GM12891 (cell line): ENCODE measurements at places on chromosomes 13 and 19.

DNA sequence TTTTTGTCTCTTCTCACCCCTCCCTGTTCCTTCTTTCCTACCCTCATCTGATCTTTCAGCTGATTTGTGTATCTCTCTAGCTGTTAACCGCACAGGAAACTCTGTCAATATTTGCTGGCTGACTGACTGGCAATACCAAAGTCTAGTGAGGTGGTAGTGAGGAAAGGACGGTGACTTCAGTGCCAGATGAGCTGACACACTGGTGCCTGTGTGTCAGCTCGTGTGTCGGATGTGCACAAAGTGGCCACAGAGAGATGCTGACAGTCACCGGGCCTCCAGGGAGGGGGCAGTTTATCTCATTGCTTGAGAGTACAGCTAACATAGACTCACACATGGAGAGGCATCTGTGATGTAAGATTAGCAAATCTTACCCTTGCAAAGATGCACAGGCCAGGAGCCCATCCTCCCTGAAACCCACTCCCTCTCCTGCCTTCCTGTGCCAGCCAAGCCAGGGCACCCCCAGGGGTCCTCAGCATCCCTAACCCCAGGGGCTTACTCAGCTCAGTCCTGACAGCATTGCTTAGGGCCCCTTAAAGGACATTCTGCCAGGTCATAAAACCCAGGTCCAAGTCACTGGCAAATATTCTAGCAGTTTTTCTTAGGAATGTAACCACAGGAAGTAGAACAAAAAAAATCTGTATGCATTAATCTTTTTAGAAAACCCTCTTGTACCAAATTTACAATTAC lies 80.2 kb downstream of the SHISA2 start:
- DNase-seq, result no peak

DNA sequence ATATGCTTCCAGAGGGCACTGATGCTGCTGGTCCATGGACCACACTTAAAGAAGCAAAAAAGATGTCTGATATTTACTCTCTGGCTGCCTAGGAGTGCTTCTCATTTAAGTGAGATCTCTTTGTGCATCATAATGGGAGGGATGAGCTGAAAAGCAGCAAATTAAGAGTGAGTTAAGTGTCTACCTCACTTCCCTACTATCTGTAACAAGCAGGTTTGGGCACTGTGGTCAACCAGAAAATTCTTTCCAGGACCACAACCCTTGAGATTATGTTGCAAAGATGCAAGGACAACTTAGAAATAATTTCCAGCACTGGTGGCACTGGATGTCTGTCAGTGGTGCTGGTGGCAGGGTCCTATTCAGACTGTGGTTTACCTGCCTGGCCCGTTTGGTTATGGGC lies 52.1 kb upstream of the USPL1 start:
- no peak for DNase-seq

- no peak for DNase-seq
Observed at GRCh38 chr13:34970961-34971360, 28.9 kb downstream of the NBEA start.

- DNase-seq, result no peak
Observed at GRCh38 chr13:39419068-39419467, 183.9 kb downstream of the LHFPL6 start.

GRCh38 chr19:4967738-4968461 lies 1.0 kb upstream of the KDM4B start:
- no peak for DNase-seq

DNA sequence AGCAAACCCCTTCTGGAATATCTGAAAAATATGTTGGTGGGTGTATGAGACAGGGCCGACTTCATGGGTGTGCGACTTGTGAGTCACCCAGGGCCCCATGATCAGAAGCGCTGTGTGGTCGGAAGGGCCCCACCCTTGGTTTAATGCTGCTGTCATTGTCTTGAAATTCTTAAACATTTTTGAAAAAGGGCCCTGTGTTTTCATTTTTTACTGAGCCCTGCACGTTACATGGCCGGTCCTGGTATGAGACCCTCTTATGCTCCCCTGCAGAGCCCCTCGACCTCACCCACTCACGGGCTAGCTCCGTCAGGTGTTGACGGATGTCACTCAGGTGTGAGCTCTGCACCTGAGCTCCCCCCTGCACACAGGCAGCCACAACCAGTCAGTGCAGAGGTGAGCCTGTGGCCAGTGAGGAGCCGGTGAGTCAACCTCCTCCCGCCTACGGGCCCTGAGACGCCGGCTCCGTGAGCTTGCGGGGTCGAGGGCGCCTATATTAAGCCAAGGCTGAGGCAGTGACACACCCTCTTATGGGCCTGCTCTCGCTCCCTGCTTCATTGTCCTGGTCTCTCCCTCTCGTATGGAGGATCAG lies 27.7 kb downstream of the GADD45B start:
- DNase-seq, result no peak

- no peak for DNase-seq
Observed at GRCh38 chr19:58274771-58275201, 4.0 kb upstream of the ZNF8 start.

DNA sequence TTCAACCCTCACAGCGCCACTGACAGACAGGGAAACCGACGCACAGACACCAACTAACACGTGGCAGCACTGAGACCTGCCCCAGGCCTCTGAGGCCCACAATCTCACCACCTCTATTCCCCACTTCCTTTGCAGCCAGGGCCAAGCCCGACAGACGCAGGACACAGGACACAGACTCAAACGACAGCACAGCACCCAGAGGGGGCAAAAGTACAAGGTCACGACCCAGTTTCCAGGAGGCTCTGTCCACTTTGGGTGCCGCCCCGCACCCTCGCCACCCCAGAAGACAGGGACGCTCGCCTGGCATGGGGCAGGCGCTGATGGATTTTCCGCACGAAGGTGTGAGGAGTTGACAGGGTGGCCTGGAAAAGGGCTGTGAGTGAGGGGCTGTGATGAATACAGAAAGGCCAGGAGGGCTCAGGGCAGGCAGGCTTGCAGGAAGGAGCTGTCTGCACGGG lies 48.8 kb downstream of the MLLT1 start:
- no peak for DNase-seq

- no peak for DNase-seq
Observed at GRCh38 chr13:51541809-51542258, 42.4 kb upstream of the WDFY2 start.

- DNase-seq, result no peak
Observed at GRCh38 chr19:12095111-12095790, 30.7 kb downstream of the ZNF844 start.

- no peak for DNase-seq
Observed at GRCh38 chr19:2123682-2124387, 27.1 kb downstream of the IZUMO4 start.

DNA sequence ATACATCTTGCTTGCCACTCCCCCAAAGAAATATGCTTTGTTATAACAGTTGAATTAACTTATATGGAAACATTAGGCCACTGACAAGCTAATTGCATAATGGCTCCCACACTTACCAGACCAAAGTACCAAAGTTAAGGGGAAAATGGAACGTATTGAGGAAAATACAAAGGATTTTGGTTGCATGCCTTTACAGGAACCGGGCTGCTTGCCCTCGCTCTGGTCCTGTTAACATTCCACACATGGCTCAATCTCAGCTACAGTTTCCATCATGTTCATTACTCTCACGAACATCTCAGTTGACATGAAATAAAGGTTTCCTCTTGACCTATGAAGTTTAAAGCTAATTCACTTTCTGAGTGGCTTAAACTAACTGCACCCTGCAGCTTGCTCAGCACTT lies 220.7 kb upstream of the RXFP2 start:
- no peak for DNase-seq

- no peak for DNase-seq
Observed at GRCh38 chr13:46389457-46390451, 2.7 kb upstream of the RUBCNL start.
